ENCODE measurements at places on chromosomes 7 and 10. TPM values are rescaled to one million over a fixed set of nuclear protein-coding genes. Genes with fewer than 3 reads are reported as not detected.

DNA sequence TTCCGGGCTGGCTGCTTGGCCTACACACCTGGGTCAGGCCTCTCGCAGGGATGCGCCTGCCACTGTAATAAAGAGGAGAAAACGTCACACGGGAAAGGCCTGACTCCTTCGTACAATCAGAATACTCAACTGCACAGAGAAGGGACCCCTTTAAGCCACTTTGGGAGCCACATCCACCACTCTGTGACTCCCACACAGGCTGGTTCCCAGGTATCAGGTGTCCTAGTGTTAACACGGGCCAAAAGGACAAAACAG, 5.8 kb upstream of the ZNF736 start:
- no peak for DNase-seq

DNA sequence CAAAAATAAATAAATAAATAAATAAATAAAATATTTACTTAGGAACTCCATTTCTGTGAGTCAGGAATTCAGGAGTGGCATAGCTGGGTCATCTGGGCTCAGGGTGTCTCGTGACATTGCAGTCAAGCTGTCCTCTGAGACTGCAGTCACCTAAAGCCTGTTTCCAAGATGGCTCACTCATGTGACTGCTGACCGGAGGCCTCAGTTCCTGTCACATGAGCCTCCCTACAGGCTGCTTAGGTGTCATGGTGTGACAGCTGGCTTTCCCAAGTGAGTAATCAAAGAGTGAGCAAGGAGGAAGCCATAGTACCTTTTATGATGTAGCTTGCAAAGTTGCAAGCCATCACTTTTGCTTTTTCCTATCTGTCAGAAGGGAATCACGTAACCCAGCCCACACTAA, 128.6 kb upstream of the KCTD7 start:
- peak; percentile 5 for DNase-seq

- DNase-seq: no peak
These were observed 562 bp downstream of the TMEM243 start for GRCh38 chr7:87218796-87219544.

- no peak for DNase-seq
These were observed 25.8 kb downstream of the ESYT2 start for GRCh38 chr7:158803367-158803969.

HOXA5 gene
- total RNA-seq: 19.1 TPM
